ENCODE measurements at places on chromosomes 2 and 18. TPM values are rescaled to one million over a fixed set of nuclear protein-coding genes. Genes with fewer than 3 reads are reported as not detected.

EPHA4 gene
- total RNA-seq = 6.4 TPM

NPPC gene
- total RNA-seq = not detected

LYG1 gene
- 0.73 TPM for total RNA-seq

DNAH6 gene
- total RNA-seq = 0.58 TPM

CABYR gene
- 7.7 TPM for total RNA-seq

GATA6 gene
- 5.7 TPM for total RNA-seq

LDLRAD4 gene
- total RNA-seq = 0.17 TPM

UGT1A6 gene
- total RNA-seq = not detected

FBXO36 gene
- total RNA-seq = 2.5 TPM

KCNS3 gene
- 1.0 TPM for total RNA-seq

ADD2 gene
- total RNA-seq = not detected

EPB41L3 gene
- total RNA-seq = 56.6 TPM

GLI2 gene
- total RNA-seq = 3.2 TPM

SALL3 gene
- not detected for total RNA-seq

ASPRV1 gene
- 0.33 TPM for total RNA-seq

APLF gene
- 5.8 TPM for total RNA-seq

EVX2 gene
- not detected for total RNA-seq

C2orf81 gene
- 1.5 TPM for total RNA-seq

CGREF1 gene
- total RNA-seq = 3.6 TPM

STK11IP gene
- 22.8 TPM for total RNA-seq

CLHC1 gene
- 8.9 TPM for total RNA-seq

PCARE gene
- total RNA-seq = not detected

RNASEH1 gene
- 28.3 TPM for total RNA-seq

NR4A2 gene
- 0.33 TPM for total RNA-seq

PLGLB1 gene
- total RNA-seq = 1.5 TPM

SERPINB13 gene
- not detected for total RNA-seq

TUBB8B gene
- not detected for total RNA-seq

TTN gene
- total RNA-seq = 0.50 TPM

MYOM1 gene
- 0.15 TPM for total RNA-seq

KIF5C gene
- 0.58 TPM for total RNA-seq

LAMA3 gene
- 7.4 TPM for total RNA-seq

TEKT4 gene
- not detected for total RNA-seq

MAPK4 gene
- not detected for total RNA-seq

COBLL1 gene
- 5.8 TPM for total RNA-seq

GAREM2 gene
- total RNA-seq = 1.3 TPM
